ENCODE measurements at places on chromosomes 13 and 19.

DNA sequence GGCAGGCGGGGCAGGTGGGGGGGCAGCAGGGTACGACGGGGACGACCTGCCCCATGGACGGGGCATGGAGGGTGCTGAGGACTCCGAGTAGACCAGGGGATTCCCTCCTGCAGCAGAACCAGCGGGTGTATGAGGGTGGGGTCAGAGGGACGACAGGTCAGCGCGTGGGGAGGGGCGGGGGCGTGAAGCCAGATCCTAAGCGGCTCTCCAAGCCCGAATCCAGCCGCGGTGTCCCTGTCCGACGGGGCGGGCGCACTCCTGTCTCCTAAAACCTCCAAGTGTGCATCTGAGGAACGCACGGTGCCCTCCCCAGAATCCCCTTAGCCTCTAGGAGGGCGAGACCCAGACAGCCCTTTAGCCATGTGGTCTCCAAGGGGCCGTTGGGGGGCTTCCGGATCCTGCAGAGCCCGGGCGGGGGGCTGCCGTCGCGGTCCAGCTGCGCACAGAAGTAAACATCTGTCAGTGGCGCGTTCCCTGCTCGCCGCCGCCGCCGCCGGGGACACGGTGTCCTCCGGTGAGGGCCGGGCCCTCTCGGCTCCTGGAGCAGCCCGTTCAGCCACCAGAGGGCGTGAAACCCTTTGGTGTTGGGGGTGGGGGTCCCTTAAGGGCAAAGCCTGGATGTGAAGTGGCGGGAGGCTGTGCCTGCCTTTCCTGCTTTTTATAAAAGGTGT is 730 bp downstream of the NRTN start:
- DNase-seq = peak; percentile 57

DNA sequence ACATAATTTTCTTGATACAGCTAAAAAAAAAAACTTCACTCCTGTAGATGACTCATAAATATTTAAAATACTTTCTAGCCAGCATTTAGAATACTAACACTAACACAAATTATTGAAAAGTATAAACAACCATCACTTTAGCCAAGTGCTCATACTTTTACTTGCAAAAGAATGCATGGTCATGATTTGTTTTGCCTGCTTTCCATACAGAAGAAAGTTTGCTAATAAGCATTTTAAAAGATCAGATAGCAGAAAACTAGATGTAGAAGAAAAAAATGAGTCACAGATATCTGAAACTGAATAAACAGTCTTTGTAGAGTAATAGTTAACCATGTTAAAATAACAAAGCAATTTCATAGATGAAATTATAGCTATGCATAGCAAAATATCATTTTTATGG is 2280.4 kb upstream of the PCDH20 start:
- no peak for DNase-seq

- no peak for DNase-seq
These were observed 45.6 kb downstream of the LHFPL6 start for GRCh38 chr13:39557285-39557955.

GRCh38 chr13:30776661-30777060 is 41.3 kb downstream of the ALOX5AP start:
- DNase-seq = no peak

- no peak for DNase-seq
These were observed 52.7 kb upstream of the FAM216B start for GRCh38 chr13:42728507-42729180.

DNA sequence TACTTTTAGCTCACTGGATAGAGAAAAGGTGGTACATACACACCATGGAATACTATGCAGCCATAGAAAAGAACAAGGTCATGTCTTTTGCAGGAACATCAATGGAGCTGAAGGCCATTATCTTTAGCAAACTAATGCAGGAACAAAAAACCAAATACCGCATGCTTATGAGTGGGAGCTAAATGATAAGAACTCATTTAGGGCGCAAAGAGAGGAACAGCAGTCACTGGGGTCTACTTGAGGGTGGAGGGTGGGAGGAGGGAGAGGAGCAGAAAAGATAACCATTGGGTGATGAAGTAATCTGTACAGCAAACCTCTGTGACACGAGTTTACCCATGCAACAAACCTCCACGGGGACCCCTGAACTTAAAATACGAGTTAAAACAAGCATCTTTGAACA is 135.1 kb downstream of the IRS2 start:
- DNase-seq = no peak

- DNase-seq = no peak
These were observed 9.7 kb downstream of the SIGLEC6 start for GRCh38 chr19:51521781-51522180.

- no peak for DNase-seq
These were observed 24.9 kb downstream of the RCBTB1 start for GRCh38 chr13:49560270-49561061.

- DNase-seq = no peak
These were observed 52.9 kb upstream of the GPR12 start for GRCh38 chr13:26813321-26813979.

DNA sequence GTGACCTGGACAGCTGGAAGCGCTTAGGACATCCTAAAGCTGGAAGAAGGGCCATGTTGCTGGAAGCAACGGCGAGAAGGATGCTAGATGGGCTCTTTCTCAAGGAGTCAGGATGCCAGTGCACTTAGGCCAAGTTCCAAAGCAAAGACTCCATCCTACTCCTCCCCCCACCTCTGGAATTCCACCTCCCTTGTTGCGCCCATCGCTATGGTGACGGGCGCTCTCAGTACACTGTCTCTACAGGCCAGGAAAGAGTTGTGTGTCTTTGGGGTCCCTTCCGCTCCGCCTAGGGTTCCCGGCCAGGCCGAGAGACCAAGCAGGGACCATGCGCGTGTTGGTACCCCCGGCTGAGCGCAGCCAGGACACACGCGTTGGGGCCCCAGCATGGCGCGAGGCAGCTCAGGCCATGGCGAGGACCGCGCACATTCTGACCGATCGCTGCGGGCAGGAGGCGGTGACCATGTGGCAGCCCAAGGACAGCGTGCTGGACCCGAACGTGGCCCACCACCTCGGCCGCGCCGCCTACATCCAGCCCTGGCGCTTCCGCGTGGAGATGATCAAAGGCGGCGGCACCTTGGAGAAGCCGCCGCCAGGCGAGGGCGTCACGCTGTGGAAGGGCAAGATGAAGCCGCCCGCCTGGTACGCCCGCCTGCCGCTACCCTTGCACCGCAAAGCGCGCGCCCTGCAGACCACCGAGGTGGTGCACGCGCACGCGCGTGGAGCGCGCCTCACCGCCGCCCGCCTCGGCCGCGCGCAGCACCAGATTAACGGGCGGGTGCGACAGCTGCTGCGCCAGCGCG is 31.0 kb upstream of the SLC1A6 start:
- DNase-seq = no peak

- no peak for DNase-seq
These were observed 1151.9 kb downstream of the SLITRK5 start for GRCh38 chr13:88823114-88823513.

DNA sequence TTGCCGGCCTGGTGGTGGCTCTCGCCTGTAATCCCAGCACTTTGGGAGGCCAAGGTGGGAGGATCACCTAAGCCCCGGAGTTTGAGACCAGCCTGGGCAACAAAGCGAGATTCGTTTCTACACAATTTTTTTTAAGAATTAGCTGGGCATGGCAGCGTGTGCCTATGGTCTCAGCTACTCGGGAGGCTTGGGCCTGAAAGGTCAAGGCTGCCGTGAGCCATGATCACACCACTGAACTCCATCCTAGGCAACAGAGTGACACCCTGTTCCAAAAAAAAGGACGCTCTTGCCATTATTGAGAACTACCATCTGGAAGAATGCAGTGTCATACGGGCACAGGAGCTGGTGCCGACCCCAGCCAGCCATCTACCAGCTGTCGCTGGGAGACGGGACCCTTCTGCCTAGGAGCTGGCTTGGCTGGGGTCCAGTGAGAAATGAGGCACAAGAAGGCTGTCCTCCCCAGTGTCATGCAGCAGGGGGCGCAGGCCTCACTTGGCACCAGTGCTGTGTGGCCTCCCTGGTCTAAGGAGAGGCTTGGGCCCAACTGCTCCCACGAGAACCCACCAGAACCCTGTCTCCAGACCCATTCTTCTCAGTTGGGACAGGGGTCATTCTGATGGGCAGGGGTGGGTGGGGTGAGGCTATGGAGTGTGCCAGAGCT is 12.2 kb upstream of the RELB start:
- DNase-seq = peak; percentile 55

- DNase-seq = no peak
These were observed 28.6 kb downstream of the NAXD start for GRCh38 chr13:110643768-110644421.

GRCh38 chr13:31797154-31797775 is 57.9 kb downstream of the RXFP2 start:
- DNase-seq = no peak

- DNase-seq = no peak
These were observed 1141.0 kb upstream of the PRR20A start for GRCh38 chr13:55999709-56000108.

DNA sequence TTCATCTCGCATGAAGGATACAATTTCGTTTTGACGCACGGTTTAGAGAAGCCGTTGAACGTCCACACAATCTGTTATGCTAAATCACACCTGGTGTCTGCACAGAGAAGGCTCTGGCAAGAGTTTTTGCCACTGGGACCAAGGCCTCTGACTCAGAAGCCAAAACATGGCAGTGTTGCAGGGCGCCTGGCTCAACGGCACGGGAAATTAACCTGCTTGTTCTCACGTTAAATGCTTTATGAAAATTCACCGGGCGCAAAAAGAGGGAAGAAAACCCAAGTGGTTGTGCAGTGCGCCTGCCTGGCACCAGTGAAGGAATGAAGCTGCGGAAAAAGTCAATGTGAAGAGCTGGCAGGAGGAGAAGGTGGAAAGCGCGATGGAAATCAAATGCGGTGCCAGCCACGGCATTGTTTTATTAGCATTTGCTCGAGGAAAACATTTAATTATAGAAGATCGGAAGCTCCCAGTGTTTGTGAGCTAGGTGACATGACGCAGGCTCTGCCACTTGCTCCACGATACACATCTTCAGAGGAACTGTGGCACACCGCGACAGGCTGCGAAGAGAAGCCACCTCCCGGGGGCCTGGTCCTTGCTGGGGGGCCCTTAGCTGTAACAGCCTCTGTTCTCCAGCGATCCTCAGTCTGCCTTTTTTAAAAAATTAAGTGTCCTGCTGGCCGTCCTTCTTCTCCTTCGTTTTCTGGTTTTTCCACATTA is 126.2 kb downstream of the ZIC5 start:
- DNase-seq = no peak

- DNase-seq = peak; percentile 74
These were observed 36.5 kb upstream of the ZNF527 start for GRCh38 chr19:37334179-37335071.

DNA sequence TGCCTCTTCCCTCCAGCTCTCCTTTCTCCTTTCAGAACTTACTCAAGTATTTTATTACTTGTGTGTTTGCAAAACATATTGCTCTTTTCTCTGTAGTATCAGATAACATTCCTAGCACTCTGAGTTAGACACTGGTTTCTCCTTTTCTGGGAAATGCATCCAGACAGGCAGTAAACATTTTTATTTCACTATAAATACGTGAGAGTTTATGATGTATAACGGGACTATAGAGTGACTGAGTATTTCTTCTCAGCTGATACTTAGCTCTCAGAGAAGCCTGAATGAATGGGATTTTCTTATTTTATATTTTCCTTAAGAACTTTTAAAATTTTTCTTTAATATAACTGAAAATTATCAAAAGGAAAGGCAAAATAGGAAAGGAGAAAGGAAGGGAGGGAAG is 211.2 kb upstream of the EDNRB start:
- no peak for DNase-seq

DNA sequence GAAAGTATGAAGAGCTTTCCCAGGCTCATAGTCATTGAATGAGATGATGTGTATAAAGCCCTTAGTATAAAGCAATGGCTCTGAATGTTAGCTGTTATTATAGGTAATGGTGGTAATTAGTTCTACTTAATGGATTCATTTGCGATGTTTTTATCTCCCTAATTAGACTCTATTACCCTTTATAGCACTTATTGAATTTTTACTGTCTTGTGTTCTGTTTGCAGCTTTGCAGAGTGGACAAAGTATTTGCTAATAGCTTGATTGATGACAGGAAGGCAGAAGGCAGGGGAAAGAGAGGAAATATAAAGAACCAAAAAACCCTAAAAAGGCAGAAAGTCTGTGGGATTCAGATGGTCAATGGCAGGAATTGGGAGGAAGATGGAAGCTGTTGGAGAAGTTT is 524.4 kb upstream of the SPRY2 start:
- no peak for DNase-seq

- DNase-seq = no peak
These were observed 370.3 kb downstream of the GPC5 start for GRCh38 chr13:91768746-91769145.

DNA sequence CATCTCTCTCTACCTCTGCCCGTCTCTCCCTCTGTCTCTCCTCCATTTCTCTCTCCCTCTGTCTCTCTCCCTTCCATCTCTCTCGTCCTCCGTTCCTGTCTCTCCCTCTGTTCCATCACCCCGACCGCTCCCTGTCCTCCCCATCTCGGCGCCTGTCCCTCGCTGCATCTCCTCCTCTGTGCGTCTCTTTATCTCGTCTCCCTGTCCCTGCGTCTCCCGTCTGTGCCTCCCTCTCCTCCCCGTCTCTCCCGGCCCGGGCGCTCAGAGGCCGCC is 4.6 kb downstream of the GRIN2D start:
- DNase-seq = no peak

DNA sequence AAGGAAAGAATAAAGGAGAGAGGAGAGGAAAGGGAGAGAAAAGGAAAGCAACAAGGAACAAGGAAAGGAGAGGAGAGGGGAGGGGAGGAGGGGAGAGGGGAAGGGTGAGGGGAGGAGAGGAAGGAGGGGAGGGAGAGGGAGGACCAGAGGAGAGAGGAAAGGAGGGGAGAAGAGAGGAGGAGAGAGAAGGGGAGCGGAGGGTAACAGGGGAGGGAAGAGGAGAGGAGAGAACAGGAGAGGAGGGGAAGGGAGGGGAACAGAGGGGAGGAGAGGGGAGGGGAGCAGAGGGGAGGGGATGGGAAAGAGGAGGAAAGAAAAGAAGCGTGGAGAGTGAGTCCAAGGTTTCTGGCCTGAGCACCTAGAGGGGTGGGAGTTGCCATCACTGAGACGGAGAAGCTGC is 26.7 kb downstream of the FAAP24 start:
- no peak for DNase-seq

GRCh38 chr13:92602560-92602959 is 624.0 kb upstream of the GPC6 start:
- no peak for DNase-seq

GRCh38 chr13:114122591-114123211 is 9.7 kb downstream of the RASA3 start:
- DNase-seq = no peak

DNA sequence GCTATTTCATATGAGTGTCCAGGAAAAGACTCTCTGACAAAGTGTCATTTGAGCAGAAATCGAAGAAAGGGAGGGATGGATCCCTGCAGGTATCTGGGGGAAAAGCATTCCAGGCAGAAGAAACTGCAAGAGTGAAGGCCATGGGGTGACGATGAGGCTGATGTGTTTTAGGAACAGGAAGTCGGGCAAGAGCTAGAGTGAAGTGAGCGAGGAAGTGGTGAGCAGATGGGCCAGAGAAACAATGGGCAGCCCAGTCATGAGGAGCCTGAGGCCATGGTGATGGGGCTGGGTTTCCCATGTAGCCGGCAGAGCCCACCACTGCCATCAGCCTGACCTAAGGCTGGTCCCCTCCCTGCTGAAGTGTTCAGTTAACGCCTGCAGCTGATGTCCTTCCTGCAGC is 150.2 kb downstream of the TNFSF13B start:
- DNase-seq = no peak

GRCh38 chr19:12801466-12802266 is at the start of the genes PRDX2 and THSD8:
TSS of gene PRDX2 (minus strand) at chr19:12801800. CDS start at chr19:12801261, 539 bp downstream.
TSS of gene THSD8 (plus strand) at chr19:12802069. CDS start at chr19:12802072, 3 bp downstream.
- DNase-seq = no peak
